Activated T-helper 1 cell treated with anti-CD3 and anti-CD28 coated beads, Interleukin-2, amount 50 U/mL, for 16 hours (primary cell): ENCODE measurements at places on chromosomes 5 and 9.

- no peak for DNase-seq
Observed at GRCh38 chr5:176534640-176535039, 2.6 kb downstream of the RNF44 start.

DNA sequence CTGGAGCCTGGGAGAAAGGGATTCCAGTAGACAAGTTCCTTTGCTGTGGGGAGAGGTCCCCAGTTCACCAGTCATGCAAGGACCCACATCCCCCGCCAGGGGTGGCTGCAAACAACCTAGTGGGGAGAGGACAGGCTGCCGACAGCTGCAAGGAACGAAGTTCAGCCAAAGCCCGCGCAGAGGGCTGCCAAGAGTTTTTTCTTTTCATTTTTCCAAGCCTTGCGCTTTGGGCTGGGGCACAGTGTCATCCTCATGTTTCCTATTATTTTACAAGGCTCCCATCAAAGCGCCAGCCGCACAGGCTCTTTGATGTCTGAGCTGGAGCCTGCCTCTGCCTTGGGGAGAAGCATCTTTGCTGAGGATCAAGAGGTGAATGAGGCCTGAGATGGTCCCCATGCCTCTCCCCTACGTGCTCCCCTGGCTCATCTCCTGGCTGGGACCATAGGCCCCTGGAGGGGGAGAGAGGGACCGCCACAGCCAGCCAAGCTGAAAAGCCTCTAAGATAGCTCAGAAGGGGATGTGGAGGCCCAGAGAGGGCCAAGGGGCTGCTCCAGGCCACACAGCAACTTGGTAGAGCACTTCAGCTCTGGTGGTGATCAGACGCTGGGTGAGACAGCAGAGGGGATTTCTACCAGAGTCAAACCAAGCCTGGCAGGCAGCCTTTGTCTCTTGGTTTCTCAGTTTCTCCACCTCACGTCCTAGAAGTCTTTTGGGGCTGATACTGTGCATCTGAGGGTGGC lies 50.4 kb upstream of the SYNPO start:
- no peak for DNase-seq

DNA sequence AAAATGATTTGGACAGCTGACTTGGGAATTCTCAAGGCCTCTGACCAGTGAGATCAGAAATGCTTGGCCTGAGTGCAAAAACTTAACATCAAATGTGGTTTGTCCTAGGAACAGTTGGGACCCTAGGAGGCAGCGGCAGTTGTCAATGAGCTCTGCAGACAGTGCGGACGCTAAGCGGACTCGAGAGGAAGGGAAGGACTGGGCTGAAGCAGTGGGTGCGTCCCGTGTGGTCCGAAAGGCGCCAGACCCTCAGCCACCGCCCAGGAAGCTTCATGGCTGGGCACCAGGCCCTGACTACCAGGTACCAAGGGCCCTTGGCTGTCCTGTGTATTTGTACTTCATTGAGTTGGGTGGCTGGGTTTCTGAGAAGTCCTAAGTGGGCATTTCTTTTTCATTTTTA lies 43.7 kb upstream of the POMT1 start:
- no peak for DNase-seq

DNA sequence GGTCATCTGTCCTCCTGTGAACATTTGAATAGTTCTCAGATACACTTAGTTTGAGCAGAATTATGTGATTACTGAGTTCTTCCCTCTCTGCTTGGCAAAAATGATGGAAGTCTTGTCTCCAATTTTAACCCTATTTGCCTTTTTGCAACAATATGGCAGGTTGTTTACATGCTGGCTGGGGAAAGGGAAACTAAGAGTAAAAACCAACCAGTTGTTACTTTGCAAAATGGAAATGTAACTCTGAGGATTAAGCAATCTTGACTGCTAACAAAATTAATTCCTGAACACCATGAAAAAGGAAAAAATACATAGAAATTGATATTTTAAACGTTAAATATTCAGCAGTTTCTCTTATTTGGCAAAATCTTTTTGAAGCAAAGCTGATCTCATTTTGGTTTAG lies 11.1 kb downstream of the SIT1 start:
- DNase-seq: no peak

DNA sequence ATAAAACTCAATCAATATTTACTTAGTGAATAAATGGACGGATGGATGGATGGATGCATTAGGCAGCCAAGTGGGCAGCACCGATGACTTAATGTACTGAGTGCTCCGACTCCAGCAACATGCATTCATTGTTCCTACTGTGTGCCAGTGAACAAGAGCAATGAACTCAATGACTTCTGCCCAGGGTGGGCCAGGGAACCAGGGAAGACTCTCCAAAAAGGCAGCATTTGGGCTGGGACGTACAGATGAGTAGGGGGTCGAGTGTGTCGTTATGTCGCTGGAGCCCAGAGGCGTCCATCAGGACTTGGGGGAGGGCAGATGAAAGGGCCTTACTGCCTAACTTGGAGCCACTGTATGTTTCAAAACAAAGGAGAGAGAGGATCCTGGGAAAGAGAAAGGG lies 126.4 kb downstream of the KCNIP1 start:
- no peak for DNase-seq
